Germinal center (tissue), 1 donor: ENCODE measurements at places on chromosomes 6 and 20.
A peak's percentile ranks its signal among the peaks of the same experiment; 100 is the strongest.

GRCh38 chr6:31631681-31632278 lies 11.3 kb downstream of the PRRC2A start:
- DNase-seq: no peak

DNA sequence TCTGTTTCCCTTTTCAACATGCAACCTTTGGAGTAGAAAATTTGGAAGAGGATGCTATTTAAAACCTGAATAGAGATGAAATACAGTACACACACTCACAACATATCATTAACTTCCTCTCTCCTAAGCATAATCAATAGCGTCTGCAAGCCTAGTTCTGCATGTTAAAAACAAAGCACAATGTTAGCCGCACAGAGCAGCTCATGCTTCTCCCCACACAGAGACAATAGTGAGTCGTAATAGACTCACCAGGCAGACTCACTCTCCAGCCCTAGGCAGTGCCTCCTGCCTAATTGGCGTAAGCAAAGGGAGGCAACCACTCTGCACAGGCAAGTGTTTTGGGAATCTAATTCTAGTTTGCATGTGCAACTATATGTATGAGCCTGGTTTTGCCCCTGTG lies 45.8 kb upstream of the ARID1B start:
- DNase-seq: no peak

DNA sequence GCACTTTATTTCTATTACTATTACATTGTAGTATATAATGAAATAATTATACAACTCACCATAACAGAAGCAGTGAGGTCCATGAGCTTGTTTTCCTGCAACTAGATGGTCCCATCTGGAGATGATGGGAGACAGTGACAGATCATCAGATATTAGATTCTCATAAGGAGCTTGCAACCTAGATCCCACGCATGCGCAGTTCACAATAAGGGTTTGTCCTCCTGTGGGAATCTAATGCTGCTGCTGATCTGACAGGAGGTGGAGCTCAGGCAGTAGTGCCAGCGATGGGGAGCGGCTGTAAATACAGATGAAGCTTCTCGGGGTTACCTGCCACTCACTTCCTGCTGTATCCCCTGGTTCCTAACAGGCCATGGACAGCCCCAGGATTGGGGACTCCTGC lies 139.5 kb upstream of the TCF21 start:
- no peak for DNase-seq

DNA sequence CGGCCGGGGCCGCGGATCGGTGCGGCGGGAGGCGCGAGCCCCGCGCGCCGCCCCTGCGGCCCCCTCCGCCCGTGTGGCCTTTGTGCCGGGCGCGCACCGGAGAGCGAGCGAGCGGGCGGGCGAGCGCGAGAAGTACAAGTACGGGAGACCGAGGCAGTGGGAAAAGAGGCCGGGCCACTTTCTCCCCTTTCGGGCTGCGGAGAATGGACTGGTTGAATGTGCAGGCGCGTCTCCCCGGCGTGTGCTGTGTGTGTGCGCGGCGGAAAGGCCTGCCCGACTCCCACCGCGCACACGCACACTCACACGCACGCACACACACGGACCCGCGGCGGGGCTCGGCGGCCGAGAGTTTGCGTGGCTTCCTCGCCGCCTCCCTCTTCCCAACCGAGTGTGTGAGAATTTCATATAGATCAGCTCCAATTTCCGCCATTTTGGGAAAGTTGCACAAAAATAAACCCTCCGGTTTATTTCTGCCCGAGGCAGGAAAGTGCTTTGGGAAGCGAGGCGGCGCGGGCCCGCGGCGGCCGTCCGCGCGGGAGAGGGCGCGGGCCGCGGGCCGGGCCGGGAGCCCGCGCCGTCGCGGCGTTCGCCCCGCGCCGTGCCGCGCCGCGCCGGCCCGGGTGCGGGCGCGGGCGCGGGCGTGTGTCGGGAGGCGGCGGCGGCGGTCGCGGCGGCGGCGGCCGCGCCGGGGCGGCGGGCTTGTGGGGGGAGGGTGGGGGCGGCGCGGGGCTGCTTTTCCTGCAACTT lies 1.1 kb downstream of the L3MBTL3 start:
- DNase-seq: peak; percentile 34

GRCh38 chr6:21159465-21159864 lies 434.1 kb upstream of the SOX4 start:
- no peak for DNase-seq

GRCh38 chr20:64108731-64109681 lies 1.6 kb upstream of the NPBWR2 start:
- DNase-seq: no peak

DNA sequence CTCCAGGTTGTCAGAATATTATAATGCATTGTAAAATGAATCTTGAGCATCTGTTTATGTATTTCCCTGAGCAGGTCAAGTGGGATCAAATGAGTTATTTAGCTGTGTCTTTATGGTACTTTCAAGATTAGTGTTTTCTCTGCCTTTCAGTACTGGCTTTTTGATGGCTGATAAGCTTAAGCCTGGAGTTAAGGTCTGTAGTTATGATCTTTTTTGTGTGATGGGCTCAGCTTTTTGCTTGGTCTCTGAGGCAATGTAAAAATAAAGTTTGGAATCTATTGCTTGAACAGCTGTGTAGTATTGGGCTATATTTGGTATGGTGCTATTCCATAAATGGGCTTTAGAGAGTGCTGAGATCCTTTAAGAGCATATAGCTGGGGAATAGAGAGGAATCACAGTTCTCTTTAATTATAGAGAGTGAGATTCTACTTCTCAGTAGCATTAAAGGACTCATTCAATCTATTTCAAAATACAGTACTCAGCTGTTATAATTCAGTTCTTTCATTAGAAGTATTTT lies 40.7 kb downstream of the ZNF451 start:
- DNase-seq: no peak

DNA sequence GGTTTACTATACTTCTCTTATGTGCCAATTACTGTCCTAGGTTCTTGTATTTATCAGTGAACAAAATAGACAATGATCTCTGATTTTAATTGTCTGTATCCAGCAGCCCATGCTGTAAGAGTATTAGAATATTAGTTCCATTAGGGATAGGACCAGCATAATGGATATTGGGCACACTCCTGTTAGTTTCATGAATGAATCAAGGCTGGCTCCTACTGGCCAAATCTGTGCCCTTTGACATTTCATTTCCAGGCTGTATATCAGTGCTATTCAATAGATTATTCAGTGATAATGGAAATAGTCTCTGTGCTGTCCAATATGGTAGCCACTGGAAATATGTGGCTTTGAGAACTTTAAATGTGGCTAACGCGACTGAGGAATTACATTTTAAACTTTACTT lies 1007.9 kb upstream of the FLRT3 start:
- DNase-seq: no peak

- no peak for DNase-seq
These were observed 159.3 kb upstream of the CENPW start for GRCh38 chr6:126180585-126180984.

- no peak for DNase-seq
These were observed 64.5 kb downstream of the ATP9A start for GRCh38 chr20:51703400-51704287.
